Endothelial cell of coronary artery (primary cell): ENCODE measurements at places on chromosomes 16 and 17. TPM values are rescaled to one million over a fixed set of nuclear protein-coding genes. Genes with fewer than 3 reads are reported as not detected.

Gene FAM83G
- 8.2 and 14.2 TPM in 2 replicates for total RNA-seq

Gene DNAH2
- 0.36 TPM in 1 of 2 replicates, not detected in the other for total RNA-seq

Gene FOXN1
- total RNA-seq, result not detected in 2 replicates

Gene ITGAE
- total RNA-seq, result 13.6 and 27.7 TPM in 2 replicates

Gene CTRB2
- not detected in 2 replicates for total RNA-seq

Gene CDC42EP4
- total RNA-seq, result 16.6 and 28.2 TPM in 2 replicates

Gene TRAPPC2L
- total RNA-seq, result 44.1 and 79.7 TPM in 2 replicates
